ENCODE measurements at places on chromosomes 16 and 17.

- DNase-seq, result peak; percentile 9
Observed at GRCh38 chr17:35242158-35242804, 591 bp upstream of the SLFN5 start.

- DNase-seq, result no peak
Observed at GRCh38 chr17:58091024-58091567, 7.9 kb downstream of the DYNLL2 start.

- DNase-seq, result no peak
Observed at GRCh38 chr17:73067075-73067474, 25.4 kb downstream of the SLC39A11 start.

DNA sequence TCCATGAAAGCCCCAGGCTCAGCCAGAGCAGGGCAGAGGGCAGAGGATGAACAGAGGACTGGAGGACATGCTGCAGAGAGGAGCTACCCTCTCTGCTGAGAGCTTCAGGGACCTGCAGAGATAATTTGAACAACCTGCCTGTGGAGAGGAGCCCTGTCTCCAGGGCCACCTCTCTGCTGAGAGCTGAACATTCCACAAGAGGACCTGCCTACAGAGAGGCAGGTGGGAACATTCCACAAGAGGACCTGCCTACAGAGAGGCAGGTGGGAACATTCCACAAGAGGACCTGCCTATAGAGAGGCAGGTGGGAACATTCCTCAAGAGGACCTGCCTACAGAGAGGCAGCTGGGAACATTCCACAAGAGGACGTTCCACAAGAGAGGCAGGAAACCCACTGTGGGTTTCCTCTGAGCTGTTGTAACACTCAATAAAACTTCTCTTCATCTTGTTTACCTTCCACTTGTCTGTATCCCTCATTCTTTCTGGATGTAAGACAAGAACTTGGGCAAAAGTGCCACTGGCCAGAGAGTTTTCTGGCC, 551.9 kb upstream of the CA10 start:
- no peak for DNase-seq

DNA sequence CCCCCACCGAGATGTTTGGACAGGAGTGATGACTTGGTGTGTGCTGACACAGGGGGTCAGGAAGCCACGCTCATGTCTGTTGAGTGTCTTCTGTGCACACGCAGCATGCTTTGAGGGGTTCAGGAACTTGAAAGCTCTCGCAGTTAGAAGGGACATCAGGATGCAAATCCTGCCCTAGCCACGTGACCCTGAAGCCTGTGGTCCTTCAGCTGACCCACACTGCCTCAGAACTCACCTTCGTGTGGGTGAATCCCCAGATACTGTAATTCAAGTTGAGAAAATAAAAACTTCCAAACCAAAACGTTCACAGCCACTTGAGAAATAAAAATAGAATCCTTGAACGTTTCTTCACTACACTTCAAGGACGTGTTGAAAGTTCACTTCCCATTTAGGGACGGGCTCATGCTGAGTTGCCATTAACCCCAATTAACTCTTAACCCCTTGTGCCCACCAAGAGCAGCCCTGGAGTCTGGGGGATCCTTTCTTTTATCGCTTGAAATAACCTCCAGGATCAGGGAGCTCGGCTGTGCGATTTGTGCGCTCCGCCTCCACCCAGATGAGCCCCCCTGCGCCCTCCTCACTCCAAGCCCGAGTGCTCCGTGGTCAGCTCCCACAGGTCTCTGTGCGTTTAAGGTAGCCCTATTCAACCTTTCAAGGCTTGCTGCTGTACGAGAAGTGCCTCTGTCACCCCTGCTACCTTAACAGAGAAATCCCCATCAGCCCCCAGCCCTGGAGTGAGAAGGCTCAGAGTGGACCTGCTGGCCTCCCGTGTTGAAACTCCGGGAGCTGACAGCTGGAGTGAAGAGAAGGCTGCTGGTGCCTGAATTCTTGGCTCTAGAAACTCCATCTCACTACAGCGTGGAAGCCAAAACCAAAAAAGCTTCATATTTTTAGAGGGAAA, 36.2 kb upstream of the NAT9 start:
- no peak for DNase-seq

GRCh38 chr16:24943471-24943870, 71.7 kb downstream of the ARHGAP17 start:
- DNase-seq, result no peak

DNA sequence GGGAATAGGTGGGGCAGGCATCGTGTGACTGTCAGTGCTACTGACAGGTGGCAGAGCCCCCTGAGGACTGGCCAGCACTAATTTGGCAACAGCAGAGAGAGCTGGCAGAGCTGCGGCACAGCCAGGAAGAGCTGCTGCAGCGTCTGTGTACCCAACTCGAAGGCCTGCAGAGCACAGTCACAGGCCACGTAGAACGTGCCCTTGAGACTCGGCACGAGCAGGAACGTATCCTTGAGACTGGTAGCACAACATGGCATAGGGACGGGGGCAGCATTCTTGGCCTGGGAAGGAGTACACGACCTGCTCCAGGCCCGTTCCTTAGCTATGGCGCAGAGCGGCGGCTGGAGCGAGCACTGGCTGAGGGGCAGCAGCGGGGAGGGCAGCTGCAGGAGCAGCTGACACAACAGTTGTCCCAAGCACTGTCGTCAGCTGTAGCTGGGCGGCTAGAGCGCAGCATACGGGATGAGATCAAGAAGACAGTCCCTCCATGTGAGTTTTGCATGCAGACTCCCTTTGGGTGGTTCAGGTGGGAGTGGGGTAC, 3.0 kb upstream of the NRN1L start:
- no peak for DNase-seq

GRCh38 chr17:11319894-11320293, 78.9 kb downstream of the SHISA6 start:
- DNase-seq, result no peak

DNA sequence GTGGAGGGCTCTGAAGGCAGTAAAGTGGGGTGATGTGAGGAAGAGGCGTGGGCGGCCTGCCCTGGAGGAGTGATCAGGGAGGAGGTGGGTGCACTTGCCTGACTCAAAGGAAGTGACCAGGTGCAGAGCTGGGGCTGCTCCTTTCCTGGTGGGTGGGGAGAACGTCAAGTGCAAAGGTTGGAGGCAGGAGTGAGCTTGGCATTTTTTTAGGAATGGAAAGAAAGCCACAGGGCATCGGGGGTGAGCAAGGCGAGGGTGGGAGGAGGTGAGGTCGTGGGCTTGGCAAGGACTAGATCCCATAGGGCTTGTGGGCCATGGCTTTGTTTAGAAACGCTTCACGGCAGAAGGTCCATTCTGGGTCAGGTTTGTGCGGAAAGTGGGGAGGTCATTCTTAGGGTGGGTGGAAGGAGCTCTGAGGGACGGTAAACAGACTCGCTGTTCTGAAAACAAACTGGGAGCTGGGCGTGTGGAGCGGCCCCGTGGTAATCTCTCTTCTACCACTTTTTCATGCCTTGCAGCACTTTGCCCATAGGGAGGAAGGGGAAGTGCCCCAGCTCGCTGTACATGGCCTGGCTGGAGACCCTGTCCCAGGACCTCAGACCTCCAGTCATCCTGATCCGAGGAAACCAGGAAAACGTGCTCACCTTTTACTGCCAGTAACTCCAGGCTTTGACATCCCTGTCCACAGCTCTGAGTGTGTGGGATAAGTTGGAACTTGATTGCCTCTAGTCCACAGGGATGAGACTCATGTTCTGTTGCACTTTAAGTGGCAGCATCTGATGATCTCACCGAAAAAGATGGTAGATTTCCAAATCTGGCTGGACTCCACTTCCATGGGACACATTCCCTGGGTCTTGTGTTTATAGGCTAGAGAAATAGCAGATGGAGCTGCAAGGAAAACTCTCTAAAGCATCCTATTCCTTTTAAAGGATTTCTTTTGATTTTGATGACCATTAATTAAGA, 18.9 kb upstream of the HERPUD1 start:
- no peak for DNase-seq

DNA sequence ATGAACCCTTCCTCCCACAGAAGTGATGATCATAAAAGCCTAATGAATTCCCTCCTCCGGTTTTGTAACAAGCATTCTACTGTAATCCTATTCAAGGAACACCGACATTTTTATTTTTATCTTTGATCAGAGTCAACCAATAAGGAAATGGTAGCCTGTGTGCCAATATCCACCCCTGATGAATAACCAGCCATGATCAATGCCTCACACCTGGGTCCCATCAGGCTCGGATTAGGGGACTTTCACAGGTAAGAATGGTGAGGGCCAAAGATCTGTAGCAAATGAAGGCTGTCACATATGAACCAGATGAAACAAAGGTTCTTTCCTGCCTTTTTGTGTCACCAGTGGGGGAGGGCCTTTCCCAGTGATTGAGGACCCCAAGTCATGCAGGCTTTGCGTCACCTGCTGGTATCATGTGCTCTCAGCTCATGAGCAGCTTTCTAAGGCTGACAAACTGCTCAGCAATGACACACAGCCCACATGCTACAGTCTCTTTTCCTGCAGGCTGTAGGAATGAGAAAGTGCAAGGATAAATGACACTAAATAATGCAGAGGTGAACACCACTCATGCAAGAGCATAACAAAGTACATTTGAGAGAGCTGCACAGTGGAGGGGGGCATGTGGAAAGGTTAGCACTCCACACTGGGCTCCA, 34.9 kb downstream of the TOM1L2 start:
- no peak for DNase-seq

DNA sequence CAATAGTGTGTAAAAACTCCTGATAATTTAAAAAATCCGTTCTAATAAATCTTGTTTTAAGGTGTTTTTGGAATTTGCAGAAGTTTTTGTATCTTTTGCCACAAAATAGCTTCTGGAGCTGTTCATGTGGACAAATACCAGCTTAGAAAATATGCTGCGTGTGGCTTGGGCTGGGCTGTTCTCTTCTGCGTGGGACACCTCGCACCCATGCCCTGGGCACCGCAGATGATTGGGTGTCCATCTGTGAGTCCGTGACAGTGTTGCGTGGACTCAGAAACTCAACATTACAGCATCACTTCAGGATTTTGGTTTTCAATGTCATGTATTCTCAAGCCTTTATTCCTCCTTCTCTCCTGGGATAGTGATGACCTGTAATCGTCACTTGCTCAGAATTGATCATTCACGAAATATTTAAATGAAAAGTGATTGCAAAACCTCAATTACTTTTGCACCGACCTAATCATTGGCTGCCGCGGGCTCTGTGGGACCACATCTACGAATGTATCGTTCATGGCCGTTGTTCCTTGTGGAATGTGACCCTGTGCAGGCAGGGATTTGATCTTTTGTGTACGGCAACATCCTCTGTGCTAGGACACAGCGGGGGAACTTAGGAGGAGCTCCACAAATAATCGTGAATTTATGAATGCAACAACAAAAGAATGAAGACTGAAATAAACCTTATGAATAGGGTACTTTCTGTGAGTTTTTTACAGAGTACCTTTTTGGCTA, 210.3 kb upstream of the FOXF1 start:
- no peak for DNase-seq

DNA sequence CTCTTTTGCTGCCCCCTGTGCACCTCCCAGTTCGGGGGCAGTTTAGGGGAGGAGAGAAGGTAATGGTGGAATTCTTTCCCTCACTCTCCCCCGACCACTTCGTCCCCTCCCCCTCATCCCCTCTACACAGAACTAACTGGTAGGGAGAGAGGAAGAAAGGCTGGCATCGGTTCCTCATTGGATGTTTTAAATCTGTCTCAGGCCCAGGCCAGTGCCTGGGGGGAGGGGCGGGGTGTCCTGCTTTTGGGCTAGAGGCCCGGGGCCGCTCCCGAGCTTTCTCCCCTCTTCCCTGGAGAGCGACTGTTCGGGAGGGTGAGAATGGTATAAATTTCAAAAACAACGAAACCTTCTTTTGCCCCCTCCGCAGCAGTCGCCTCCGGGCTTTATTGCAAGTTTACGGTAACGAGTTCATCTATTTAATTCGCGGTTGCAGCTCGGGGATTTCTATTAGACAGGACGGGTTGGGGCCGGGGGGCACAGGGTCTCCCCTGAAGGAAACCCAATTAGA, at the start of gene PRAC2:
PRAC2 (plus strand) TSS at position 271 of the 508 bp plus-strand sequence. CDS start 1,226 bp downstream, outside the sequence.
- no peak for DNase-seq

DNA sequence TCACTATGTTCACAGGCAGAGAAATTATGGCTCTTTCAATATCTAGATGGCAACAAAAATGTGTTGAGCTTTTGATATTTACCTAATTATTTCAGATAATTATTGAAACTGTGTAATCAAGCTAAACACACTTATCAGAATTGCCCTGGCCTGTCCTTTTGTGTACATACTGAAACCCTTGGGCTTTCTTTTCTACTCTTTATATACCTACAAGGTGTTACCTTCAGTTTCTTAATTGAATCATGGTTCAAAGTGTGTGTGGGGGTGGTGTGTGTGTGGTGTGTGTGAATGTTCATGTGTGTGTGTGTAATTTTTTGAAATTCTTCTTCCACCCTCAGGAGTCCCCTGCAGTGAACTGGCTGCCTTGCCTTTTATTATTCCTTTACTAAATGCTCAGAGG, 506.8 kb upstream of the SOX9 start:
- DNase-seq, result no peak

DNA sequence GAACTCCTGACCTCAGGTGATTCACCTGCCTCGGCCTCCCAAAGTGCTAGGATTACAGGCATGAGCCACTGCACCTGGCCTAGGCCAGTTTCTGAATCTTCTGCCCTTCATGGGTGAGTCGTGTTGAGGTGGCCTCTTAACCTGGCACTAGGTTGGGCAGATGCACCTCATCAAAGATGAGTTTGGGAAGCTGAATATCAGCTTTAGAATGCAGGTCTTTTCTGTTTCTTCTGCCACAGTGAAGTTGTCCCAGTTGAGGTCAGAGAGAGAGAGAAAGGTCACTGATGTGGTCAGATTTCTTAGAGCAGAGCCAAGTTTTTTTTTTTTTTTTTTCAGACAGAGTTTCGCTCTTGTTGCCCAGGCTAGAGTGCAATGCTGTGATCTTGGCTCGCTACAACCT, 111.3 kb upstream of the WSCD1 start:
- no peak for DNase-seq

GRCh38 chr16:11316331-11317015, 28.8 kb upstream of the RMI2 start:
- DNase-seq, result no peak

GRCh38 chr17:82330322-82331239, 3.0 kb downstream of the SECTM1 start:
- DNase-seq, result peak; percentile 78

DNA sequence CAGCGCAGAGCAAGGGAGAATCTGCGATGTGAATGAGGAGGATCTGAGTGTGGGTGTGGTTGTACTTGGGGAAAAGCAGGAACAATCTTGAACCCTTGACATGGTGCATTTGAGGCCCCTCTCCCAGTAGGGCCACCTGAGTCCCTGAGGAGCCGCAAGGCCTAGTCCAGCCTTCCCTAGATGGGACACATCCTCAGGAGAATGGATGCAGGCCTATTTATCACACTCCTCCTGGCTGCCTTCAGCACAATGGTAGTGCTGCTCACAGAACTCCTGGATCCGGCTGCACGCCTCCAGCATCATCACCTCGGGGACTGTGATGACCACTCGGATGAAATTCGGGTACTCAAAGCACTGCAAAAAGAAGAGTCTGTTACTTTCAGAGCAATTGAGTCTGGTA, 9.0 kb downstream of the TAT start:
- DNase-seq, result no peak

- peak; percentile 79 for DNase-seq
Observed at GRCh38 chr16:1408171-1408837, 6.2 kb downstream of the UNKL start.

DNA sequence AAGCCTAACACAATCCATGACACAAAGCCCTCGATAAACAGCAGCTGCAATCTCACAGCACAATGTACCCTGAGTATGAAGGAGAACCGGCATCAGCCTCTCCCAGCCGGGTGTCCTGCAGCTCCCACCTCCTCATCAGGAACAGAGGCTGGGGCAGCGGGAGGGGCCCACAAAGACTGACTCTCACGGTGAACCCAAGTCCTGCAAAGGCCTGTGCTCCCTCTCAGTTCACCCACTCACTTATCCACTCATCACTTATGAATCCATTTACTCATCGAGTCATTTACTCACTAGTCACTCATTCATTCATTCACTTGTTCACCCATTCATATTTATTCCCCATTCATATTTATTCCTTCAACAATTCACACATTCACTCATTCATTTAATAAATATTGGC, 11.6 kb downstream of the ZNF423 start:
- DNase-seq, result no peak

Measured in NCI-H1092 (cell line).